ENCODE measurements at places on chromosomes 4 and X.
A peak's percentile ranks its signal among the peaks of the same experiment; 100 is the strongest.

- no peak for DNase-seq
Observed at GRCh38 chr4:111016416-111016815, 393.5 kb upstream of the PITX2 start.

DNA sequence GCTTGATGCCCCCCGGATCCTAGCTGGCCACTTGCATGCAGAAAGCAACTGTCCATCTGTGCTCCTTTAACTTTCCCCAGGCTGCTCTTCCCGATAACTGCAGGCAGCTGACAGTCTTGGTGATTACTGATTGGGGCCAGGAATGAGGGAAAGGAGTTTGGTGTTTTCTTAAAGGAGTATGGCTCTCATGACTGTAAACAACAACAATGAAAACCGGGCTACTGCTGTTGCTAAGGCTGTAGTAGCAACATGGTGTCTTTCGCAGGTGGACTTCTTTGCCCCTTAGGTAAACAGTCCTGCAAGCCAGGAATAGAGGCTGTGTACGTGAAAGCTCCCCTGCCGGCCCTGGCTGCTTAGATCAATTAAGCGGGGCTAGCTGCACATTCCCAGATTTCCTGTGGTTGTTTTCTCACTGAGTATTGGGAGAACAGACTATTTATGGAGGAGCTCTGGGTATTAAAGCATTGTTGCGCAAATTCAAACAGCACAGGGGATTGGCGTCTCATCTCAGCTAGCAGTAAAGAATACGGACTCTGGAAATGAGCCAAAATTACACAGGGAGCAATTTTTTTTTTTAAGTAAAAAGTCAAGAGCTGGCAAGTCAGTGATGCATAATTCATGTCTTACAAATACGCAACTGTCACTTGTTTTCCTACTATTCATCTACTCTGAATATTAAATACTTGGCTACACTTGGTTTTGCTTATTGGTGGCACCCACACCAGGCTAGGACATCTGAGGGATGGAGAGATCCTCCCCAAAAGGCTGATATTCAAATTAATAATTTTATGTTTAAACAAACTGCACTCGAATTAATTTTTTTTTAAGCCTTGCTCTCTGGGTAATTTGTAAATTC, 61.6 kb upstream of the NAP1L5 start:
- DNase-seq: no peak

DNA sequence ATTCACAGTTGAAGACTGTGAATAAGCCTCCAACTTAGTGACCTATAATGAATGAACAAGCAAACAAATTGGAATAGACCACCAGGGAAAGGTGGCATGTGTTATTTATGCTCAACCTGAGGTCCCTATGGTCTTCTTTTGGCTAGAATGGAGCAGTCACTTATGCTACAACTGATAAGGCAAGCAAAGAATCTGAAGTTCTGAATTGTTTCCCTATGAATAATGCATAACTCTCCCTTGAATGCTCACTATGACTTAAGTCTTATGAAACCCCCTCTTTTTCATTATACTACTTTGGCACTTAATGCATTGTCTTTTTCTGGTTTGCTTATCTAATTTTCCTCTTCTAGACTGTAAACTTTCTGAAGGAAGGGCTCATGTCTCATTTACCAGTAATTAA, 2.6 kb downstream of the GIMD1 start:
- no peak for DNase-seq

DNA sequence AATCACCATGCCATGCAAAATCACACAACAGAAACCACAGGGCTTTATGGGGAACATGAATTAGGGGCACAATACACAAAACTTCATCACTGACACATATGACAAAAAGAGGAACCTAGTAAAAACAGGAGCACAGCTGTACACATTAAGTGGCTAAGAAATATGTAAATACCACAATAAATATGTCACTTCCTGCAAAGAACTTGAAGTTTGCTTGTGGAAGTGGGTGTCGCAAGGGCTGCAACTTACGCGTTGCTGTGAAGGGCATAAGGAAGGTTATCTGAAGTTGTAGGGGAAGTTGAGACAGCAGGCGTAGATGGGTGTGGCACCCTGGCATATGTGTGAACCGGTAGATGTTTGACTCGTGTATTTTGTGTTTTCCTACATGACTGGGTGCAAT, 42.4 kb downstream of the CLCN4 start:
- DNase-seq: peak; percentile 93

DNA sequence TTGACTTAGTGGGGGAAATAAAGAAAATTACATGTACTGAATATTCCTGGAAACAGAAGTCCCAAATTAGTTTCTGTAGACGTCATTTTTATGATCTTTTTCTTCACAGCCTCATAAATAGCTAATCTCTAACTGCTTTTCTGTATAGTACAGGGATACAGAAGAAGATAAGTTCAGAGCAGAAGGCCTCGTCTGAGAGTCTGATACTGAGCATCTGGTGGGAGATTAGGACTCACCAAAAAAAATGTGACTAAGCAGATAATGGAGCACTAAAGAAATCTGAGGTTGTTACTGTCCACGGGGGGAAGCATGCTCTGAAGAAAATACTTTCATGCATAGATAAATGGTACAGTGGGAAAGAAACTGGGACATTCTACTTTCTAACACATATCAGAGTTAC, 115.3 kb upstream of the TRPC5 start:
- no peak for DNase-seq

- DNase-seq: no peak
Observed at GRCh38 chrX:3599802-3600430, 113.5 kb downstream of the PRKX start.

DNA sequence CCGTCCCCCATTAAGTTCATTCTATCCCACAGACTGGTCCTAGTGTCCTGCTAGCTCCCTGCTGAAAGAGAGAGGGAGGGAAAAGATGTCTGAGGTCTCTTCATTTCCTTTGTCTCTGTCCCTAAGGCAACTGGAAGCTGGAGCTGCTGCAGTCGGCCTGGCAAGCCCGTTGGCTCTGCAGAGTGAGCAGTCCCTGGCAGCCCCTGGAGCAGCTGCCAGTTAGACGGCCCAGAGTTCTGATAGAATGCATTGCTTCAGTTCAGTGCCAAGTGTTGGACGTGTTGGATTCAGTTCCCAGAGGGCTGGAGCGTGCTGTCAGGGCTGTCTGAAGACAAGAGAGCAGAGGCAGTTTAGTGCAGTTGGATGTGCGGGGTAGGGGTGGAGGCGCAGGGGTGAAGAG, 975 bp downstream of the KCNE5 start:
- DNase-seq: no peak

- DNase-seq: peak; percentile 80
Observed at GRCh38 chrX:72123471-72124185, 8.1 kb downstream of the RTL5 start.

GRCh38 chrX:16469870-16470269, 180.1 kb upstream of the S100G start:
- DNase-seq: peak; percentile 10

DNA sequence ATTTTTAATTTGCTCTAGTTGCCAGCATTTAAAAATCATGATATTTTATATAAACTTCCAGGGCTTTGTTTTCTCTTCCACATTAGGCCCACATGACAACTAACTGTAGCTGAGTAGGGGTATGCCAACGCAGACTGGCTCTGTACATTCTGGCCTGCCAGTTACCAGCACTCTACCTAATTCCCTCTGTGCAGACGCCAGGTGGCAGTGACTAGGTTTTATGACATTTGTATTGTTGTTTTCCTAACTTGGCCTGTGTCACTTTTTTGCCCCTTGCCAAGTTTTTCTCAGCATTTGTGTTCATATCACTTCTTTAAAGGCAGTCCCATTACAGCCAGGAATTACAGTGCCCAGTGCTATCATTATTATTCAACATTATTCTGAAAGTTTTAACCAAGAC, 347.5 kb downstream of the NKX6-1 start:
- DNase-seq: peak; percentile 1

- peak; percentile 42 for DNase-seq
Observed at GRCh38 chr4:3857269-3857926, 91.2 kb downstream of the ADRA2C start.

- no peak for DNase-seq
Observed at GRCh38 chrX:122582280-122582974, 601.7 kb upstream of the GRIA3 start.

DNA sequence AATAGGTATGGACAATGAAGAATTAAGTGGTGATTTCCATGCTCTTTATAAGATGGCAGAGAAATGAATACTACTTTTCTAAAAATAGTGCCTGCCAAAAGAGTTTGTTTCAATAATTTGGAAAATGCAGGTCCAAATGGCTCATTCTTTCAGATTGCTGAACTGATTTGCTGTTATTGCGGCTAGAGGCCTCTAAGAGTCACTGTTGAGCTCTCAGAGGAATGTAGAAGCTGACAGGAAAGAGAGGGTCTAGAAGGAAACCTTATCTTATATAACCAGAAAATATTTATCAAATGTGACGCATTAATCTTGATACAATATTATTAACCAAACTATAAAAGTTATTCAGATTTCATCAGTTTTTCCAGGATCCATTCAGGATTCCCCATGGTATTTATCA, 65.7 kb upstream of the PAGE1 start:
- peak; percentile 23 for DNase-seq

DNA sequence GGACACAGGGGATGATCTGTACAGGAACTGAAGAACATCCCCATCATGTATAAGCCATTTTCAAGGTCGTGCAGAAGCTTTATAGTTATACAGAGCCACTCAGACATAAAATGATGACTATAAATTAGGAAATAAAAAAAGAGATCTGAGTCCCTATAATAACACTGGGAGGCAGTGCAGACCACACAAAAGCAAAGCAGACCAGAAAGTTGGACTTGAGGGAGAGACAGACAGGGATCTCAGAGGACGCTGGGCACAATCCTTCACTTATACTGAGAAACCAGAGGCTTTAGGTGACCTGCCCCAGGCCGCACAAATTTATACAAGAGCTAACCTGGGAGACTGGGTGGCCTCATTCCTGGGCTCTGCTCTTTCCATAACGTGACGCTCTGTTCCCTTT, 70.5 kb downstream of the HADH start:
- peak; percentile 2 for DNase-seq
